ENCODE measurements at places on chromosomes 7 and 10. TPM values are rescaled to one million over a fixed set of nuclear protein-coding genes. Genes with fewer than 3 reads are reported as not detected.

Gene NRCAM
- polyA plus RNA-seq: 2.5 TPM

Gene FAM180A
- polyA plus RNA-seq: not detected

Gene SFTPA1
- polyA plus RNA-seq: not detected

Gene AP4M1
- 9.5 TPM for polyA plus RNA-seq

Gene HTR5A
- not detected for polyA plus RNA-seq

Gene SCIN
- 0.92 TPM for polyA plus RNA-seq

Gene KNDC1
- polyA plus RNA-seq: 1.9 TPM

Gene ACTL6B
- polyA plus RNA-seq: 2.5 TPM

Gene ICA1
- 75.4 TPM for polyA plus RNA-seq

Gene DGKB
- 4.8 TPM for polyA plus RNA-seq

Gene AGAP4
- polyA plus RNA-seq: 17.6 TPM

Gene MAGI2
- 7.3 TPM for polyA plus RNA-seq

All from GM23338 (cell line).